ENCODE measurements at places on chromosomes 5 and 9.
A peak's percentile ranks its signal among the peaks of the same experiment; 100 is the strongest.

- no peak for DNase-seq
These were observed 118.1 kb downstream of the ADAMTS2 start for GRCh38 chr5:179227229-179227579.

- peak; percentile 50 for DNase-seq
These were observed 1055.5 kb upstream of the DMAC1 start for GRCh38 chr9:8855046-8855445.

- DNase-seq, result peak; percentile 51
These were observed 17.1 kb downstream of the LVRN start for GRCh38 chr5:115979201-115980041.

DNA sequence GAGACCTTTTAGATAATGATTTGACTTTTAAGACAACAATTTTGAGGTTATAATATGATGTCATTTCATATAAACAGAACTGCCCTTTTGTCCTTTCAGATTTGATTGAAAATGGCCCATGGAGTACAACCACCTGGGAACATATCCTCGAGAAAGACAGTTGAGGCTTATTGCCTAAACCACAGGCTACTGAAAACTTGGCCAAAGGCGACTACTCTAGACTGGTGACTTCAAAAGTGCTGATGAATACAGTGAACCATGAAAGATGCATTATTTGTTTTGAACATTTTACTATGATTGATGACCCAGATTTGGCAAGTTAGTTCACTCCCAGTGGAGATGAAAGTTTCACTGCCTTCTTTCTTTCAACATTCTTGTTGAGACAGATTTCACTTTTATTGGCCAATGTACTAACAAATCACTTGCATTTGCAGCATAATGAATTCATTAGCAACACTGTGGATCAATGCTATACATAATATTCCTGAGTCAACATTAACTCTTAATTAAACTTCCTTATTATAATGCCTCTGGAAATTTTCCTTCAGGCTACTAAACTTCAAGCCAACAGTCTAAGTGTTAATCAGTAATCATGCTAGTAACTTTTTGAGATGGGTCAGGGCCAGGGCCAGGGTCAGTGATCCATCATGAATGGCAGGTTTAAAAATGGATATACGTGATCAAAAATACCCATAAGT, 480.3 kb downstream of the RAB3C start:
- peak; percentile 82 for DNase-seq

DNA sequence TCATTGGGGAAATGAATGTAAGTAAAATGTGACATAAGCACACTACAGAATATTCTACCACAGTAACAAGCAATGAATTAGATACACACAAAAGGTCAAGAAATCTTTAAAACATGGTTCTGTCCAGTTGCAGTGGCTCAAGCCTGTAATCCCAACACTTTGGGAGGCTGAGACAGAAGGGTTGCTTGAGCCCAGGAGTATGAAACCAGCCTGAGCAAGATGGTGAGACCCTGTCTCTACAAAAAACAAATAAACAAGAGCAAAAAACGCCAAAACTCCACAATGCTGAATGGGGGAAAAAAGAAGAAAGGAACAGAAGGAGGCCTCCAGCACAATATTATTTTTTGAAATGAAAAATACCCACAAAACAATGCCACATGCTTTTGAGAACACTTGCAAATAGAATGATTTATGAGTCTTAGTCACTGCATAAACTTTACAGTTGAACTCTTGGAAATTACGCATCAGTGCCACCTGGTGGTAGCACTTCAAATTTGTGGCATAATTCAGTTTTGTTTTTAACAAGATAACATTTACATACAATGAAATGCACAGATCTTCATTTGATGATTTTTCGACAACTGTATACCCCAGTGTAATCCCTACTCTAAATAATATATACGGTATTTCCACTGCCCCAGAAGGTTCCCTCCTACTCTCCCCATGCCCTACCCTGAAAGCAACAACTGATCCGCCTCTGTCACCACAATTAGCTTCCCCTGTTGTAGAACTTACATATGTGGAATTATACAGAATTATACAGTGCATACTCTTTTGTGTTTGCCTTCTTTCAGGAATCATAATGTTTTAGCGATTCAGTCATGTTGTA, 14.4 kb upstream of the SPINK4 start:
- peak; percentile 79 for DNase-seq

DNA sequence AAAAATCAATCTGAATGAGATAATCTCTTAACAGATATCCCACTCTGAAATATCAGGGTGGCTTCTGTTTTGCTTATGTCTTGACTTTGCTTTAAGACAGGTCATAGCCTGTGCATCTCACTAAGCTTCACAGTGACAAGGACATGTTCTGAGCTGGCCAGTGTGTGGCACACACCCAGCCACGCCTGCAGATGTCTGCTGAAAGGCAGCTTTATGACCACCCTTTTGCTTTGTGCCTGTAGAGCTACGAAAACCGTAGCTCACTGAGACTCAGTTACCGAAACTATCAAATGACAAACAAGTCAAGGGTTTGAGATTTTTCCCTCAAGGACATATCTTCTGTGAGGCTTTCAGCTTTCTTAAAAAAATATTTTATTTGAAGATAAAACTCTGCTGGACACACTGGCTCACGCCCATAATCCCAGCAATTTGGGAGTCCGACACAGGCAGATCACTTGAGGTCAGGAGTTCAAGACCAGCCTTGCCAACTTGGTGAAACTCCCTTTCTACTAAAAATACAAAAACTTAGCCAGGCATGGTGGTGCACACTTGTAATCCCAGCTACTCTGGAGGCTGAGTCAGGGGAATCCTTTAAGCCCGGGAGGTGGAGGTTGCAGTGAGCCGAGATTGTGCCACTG, 233.2 kb downstream of the SPATA31A1 start:
- DNase-seq, result no peak

GRCh38 chr9:133523106-133523505, 1.7 kb downstream of the MYMK start:
- DNase-seq, result no peak

DNA sequence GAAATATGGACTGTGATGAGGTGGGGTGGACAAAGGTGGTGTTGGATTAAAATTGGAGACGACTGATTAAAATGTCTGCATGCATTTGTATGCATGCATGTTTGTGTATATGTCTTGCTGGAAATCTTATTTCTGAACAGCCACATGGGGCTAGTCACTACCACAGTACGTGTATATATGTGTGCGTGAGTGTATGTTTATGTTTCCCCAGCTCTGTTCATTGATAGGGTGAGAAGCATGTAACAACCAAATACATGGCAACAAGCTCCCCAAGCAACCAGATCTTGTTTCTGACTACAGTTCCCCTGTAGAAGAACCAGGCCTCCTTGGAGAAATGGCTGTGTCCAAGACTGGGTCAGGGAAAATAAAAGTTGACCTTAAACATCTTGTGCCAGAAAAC, 139.7 kb downstream of the GNA14 start:
- DNase-seq, result no peak

DNA sequence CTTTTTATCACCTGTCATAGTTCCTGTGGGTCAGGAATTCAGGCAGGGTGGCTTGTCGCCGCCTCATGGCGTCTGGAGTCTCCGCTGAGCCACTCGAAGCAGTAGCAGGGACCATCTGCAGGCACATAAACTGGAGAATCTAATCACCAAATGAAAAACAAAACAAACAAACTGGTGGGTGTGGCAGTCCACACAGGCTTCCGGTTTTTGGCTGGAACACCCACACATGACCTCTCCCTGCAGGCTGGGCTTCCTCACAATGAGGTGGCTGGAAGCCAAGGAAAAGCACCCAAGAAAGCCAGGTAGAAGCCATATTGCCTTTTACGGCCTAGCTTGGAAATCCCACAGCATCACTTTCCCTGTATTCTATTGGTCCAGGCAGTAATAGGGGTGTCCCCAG, 197.0 kb downstream of the SYK start:
- no peak for DNase-seq

GRCh38 chr9:136399176-136400037, 563 bp downstream of the SNAPC4 start:
- no peak for DNase-seq

GRCh38 chr5:1735320-1735970, 64.2 kb downstream of the MRPL36 start:
- DNase-seq, result no peak

DNA sequence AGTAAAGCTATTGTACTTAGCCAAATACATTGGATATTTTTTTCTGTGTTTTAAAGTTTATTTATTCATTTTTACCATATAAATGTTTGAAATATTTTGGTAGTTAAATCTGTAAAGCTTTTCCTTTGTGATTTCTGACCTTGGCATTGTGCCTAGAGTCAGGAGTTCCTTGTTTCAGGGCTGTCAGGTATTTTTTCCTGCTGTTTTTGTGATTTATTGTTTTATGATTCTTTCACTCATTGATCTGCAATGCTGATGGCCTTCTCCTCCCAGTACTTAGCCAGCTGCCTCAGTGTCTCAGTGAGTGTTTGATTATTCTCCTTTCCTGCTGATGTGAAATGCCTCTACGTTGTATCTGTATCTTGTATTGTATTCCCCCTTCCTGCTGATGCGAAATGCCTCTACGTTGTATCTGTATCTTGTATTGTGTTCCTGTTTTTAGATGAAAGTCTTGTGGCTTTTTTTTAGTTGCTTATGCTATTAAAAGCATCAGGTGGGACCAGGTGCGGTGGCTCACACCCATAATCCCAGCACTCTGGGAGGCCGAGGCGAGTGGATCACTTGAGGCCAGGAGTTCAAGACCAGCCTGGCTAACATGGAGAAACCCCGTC, 61.0 kb downstream of the EHMT1 start:
- no peak for DNase-seq

DNA sequence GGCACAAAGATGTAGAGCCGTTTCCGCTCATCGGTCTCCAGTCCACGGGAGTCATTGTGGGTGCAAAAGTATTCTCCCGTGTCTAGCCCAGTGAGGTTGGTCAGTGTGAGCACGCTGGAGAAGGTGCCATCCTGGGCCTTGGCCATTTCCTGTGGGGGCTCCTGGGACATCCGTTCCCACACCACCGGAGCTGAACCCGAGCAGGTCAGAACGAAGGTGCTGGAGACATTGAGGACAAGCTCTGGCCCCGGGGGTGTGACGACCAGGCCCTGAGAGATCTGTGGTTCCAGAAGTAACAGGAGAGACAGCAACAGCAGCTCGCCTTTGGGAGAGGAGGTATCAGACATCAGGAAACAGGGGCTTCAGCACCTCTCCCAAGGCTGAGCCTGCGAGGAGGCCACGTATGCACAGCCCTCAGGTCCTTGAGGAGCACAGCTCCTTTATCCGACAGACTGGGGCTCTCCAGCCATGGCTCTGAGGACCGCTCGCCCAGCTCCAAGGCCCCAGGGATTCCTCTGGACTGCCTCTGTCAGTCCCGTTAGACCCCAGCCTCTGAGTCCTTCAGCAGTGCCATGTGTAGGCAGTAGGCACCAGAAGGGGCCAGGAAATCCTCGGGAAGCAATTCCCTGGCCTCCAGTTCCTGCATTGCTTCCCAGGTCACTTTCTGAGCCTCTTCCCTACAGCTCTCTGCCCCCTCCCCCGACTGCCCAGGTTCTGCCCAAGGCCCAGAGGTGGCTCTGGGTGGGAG, 19.9 kb downstream of the PDGFRB start:
- DNase-seq, result no peak

GRCh38 chr9:114678795-114679194, 3.2 kb downstream of the TEX48 start:
- DNase-seq, result no peak

- no peak for DNase-seq
These were observed 48.8 kb upstream of the JAK2 start for GRCh38 chr9:4936277-4936676.

DNA sequence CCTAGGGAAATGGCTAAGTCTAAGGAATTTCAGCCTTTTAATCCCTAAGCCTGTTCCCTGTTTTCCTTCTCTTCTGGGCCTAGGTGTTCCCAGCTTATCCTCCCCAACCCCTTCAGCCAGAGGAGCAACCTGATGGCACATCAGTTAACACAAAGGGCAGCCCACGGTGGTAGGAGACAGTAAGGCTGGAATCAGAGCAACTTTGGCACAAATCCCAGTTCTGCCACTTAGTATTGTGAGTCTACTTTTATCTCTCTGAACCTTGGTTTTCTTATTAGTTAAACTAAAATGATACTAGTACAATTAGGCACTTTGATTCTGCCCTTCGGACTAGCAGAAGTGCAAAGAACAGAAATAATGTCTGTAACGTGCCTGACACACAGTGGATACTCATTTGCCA, 246.8 kb downstream of the SAXO1 start:
- DNase-seq, result no peak

DNA sequence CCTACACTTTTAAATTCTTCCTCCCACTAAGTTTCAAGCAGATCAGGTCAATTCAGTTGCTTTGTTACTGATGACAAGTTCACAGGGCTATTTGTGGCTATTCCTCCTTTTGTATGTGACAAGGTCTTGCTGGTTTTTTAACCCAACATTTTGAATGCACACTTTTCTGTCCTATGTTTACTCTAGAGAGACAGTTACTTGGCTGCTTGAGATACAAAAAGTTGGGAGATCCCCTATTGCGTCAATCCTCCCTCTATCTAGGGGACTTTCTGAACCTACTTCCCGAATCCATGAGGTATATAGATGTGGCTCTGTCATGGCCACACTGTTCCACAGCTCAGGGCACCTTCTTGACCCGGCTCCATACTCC, 386.7 kb downstream of the NTRK2 start:
- DNase-seq, result no peak

DNA sequence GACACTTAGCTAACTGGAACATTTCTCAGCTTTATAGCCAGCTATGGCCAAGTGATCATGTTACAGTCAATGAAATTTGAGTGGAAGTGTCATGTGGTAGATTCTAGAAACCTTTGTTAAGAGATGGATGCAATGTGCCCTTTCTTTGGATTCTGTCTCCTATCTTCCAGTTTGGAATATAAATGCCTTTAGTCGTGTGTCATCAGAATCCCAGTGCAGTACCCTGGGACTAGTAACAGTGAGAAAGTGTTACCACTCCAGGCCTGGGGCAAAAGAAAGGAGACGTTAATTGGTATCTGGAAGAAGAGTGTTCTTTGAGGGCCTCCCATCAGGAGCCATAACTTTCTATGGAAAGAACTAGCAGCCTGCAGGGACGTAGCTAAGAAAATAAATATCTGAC, 149.6 kb downstream of the SNX18 start:
- DNase-seq, result peak; percentile 40

DNA sequence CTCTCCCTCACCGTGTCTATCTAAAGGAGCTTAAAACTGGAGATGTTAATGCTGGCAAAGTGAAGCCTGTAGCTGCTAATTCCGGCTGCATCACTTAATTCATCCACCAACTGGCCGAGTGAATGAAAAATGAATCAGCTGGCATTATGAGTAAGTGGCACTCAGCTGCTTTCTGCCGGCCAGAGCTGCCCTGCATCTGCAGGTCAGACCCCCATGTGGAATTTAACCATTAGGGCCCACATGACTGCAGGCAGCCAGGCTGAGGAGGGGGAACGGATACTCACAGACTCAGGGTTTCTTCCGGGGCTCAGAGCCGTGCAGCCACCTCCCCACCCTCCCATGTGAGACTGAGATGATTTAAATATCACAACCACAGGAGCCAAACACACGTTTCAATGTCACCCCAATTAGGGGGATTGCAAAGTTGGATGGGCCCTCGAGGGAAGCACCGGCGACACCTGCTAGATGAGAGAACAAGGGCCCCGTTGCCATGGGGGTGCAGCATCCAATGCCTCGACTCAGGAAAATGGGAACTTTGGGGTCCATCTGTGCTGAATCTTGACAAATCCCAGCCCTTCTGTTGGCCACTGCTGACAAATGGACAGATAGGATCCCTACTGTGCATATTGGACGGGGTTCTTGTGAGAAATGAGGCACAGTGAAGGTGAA, 115.6 kb upstream of the ALDH1B1 start:
- no peak for DNase-seq
